ENCODE measurements at places on chromosomes 11 and 22.

GRCh38 chr11:31871310-31872075 lies 60.4 kb upstream of the PAX6 start:
- no peak for DNase-seq

- DNase-seq = no peak
Measured at GRCh38 chr11:108912581-108912980, 247.7 kb downstream of the DDX10 start.

GRCh38 chr11:103047837-103048236 lies 44.1 kb downstream of the DCUN1D5 start:
- no peak for DNase-seq

DNA sequence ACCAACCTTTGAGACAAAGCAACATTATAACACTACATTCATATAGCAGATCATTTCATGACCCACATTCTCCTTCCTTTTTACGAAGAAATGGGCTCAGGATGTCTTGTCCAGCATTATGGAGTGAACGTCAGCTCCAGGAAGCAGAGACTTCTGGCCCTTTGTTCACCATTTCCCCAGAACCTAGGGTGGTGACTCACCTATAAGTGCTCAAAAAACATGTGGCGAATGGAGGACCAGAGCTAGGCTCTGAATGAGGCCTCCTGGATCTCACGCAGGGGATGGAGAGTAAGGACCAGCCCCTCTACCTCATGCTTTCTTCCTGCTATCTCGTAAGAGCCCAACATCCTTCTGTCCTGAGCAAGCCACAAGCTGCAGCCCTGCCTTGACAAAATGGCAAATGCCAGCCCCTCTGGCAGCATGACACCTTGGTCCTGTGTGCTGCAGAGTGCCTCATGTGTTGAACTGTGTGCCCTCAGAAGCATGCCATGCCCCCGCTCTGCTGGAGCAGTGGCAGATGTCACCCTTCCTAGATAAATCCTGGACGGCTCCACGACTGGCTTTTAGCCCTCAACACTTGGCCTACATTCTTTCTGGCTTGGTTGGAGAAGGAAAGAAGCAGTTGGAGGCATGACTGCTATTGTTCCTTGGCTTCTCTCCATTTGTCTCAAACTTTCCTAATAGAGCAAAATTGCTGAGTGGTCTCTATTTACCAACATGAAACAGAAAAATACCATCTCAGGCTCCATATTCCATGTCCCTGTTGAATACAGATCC lies 6.5 kb upstream of the ST3GAL4 start:
- DNase-seq = peak; percentile 71

- no peak for DNase-seq
Measured at GRCh38 chr11:115981814-115982471, 477.7 kb upstream of the CADM1 start.

DNA sequence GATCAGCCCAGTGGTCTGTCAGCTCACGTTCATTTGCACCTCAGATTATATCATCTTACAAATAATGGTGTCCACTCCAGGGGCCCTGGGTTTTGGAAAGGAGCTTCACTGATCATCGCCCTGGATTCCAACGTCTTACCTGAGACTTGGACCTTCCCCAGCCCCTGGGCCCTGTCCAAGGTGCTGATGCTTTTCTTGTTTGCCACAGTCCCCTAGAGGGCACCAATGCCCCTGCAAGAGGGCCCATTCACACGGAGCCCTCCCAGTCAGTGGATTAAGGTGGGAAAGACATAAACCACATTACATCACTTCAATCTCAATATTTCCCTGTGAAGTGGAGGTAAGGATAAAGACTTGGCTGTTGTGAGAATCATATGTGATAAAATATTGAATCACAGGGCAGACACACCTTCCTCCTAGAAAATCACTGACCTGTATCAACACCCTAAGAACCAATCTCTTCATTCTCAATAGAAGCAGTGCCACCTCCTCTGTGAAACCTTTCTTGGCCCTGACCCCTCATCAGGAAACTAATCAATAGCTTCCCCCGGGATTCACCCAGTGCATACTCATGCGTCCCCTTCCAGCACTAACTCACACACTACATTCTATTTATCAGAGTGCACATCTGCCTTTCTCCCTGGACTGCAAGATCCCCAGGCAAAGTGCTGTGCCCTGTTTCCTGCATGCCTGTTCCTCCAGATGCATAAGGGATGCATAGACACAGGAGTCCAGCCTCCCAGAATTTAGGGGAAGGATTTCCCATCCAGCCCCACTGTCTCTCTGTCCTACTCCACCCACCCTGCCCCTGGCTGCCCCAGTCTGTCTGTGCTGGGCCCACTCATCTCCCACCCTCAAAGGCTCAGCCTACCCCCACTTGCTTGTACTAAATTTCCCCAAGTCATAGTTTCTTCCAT lies 167.0 kb downstream of the BUD13 start:
- DNase-seq = no peak

DNA sequence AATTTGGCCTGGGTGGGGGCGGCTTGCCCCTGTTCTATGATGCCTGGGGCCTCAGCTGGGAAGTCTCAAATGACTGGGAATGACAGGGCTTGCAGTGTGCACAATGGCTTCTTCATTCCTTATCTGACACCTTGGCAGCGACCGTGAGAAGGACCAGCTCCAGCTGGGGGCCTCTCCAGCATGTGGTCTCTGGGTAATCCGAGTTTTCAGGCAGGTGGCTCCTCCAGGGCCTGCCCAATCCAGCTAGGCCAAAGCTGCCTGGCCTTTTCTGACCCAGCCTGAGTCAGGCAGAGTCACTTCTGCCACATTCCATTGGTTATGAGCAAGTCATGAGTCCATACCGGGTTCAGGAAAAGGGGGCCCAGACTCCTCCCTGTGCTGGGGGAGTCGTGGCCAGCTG lies 646.0 kb downstream of the OPCML start:
- DNase-seq = peak; percentile 61

DNA sequence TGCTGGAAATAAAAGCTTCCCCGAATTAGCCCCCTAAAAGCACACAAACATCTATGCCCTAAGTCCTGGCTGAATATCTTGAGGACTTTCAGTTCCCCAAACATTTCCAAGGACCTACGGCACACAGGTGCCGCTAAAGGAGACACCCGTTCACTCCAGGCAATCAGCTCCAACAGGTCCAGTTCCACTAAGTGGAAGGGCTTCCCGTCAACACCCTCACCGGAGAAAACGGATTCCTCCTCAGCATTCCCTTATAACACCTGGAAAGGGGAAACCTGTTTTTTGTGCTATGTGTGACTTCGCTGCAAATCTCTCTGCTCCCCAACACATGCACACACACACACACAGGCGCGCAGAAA lies 3.9 kb downstream of the TENM4 start:
- no peak for DNase-seq

All from AG08395 (cell line).